ENCODE measurements at places on chromosomes 2 and 18.
A peak's percentile ranks its signal among the peaks of the same experiment; 100 is the strongest.

- no peak for DNase-seq
Observed at GRCh38 chr2:96969321-96969720, 17.1 kb downstream of the FAM178B start.

DNA sequence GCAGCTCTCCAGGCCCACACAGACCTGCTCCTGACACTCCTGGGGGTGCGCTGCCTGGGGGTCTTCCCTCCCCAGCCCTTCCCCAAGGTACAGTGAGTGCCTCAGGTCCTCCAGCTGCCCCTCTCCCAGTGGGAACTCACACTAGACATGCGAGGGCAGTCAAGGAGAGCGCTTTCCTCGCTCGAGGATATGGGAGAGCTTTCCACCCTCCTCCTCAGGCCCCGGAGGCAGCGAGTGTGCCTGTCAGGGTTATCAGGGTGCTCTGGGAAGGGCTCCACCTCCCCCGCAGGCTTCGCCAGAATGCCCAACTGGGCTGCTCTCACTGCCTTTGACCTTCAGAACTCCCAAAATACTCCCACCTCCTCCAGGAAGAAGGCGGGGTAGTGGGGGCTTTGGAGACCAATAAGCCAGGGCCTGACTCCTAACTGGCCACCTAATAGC is 85.7 kb upstream of the LAPTM4A start:
- no peak for DNase-seq

GRCh38 chr2:239339241-239339640 is 61.6 kb downstream of the HDAC4 start:
- no peak for DNase-seq

GRCh38 chr2:177724398-177725287 is 332.1 kb downstream of the AGPS start:
- DNase-seq = peak; percentile 18

- DNase-seq = peak; percentile 14
Observed at GRCh38 chr2:44010266-44010665, 14.5 kb upstream of the LRPPRC start.

All from NCI-H1092 (cell line).